ENCODE measurements at places on chromosomes 12 and 14.

GRCh38 chr14:95043314-95043713 lies 114.0 kb downstream of the DICER1 start:
- no peak for DNase-seq

DNA sequence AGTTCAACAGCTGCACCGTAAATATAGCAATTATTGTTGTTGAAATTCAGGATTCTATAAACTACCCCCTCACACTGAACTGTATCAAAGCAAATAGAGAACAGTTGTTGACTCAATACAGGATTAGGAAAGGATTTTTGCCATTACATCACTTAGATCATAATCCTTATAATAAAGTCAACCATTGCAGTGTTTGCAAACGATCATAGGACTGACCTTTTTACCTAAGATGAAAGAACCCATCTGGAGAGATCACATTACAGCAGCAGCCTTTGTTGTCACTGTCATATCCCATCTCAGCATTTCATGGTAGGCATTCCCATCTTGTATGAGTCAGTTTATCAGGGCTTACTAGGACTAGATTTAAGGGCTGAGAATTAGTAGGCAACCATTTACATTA lies 96.1 kb downstream of the IPO8 start:
- no peak for DNase-seq

DNA sequence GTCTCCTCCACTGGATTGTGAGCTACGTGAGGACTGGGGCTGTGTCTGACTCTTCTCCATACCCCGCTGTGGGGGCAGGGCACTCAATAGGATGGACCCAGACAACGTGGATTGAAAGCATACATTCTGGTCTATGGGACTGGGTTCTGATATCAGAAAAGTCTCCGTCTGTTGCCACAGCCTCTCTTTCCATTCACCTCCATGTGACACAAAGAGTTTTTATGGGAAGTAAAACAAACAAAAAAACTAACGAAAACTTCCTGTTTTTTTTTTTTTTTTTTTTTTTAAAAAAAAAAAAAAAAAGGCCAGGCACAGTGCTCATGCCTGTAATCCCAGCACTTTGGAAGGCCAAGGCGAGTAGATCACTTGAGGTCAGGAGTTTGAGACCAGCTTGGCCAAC lies 44.7 kb downstream of the SLC8A3 start:
- DNase-seq: no peak

GRCh38 chr14:24072436-24072835 lies 1.1 kb downstream of the CPNE6 start:
- DNase-seq: no peak

DNA sequence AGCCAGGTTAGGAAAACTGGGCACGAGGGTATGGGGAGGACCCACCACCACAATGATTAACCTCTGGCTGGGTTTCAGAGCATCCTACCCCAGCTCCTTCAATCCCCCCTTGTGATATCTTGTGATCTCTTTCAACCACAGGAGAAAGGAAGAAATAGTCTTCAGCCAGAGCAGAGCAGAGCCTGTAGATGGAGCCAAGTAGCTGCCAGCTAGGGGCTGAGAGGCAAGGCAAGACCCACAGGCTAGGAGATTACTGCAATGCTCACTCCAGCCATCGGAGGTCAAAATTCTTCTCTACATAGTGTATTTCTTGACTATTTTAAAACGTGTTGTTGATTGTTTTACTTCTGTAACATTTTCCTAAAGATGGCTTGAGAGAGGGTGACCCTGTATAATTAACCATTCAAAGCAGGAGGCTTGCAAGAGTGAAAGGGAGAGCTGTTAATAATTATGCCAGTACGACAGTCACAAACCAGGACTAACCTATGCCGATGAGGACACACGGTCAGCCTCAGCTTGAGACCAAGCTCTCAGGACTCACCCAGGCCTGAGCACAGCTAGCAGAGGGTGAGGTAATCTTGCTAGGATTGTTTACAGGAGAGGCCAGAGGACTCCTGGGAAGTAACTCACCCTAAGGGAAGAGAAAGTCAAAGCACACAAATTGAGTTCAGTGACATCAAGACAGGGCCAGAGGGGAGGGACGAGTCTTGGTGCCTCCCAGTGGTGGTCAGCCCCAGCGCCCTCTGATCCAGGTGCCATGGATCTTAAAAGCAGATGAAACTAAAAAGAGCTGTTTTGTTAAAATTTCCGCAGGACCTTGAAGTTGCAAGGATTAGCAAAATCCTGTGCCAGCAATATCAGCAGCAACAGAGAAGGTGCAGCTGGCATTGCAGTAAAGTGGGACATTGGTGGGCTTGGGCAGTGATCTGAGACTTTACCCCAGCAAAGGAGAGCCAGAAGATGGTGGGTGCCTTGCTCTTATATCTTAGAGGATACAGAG lies 29.8 kb upstream of the CDKN3 start:
- peak; percentile 70 for DNase-seq

- DNase-seq: peak; percentile 62
Measured at GRCh38 chr14:22474730-22475351, 114.2 kb downstream of the DAD1 start.

- no peak for DNase-seq
Measured at GRCh38 chr12:41917181-41917580, 227.5 kb downstream of the GXYLT1 start.

- DNase-seq: peak; percentile 29
Measured at GRCh38 chr12:107092669-107093416, 506 bp downstream of the CRY1 start.

- no peak for DNase-seq
Measured at GRCh38 chr12:93199831-93200236, 177.9 kb upstream of the NUDT4 start.

DNA sequence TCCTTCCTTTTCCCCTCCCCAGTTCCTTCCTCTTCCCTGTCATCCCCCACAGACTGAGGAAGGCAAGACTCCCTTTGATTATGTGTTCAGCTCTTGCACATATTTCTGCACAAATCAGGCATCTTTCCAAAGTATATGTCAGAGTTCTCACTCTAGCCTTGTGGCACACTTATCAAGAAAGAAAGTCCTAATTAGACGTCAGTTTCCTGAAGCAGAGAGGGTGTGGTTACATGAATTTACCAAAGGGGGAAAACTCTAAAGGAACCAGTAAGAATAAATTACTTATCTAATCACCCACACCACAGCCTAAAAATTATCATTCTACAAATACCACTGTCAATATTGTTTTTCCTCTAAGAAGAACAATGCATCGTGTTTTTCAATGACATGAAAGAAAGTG lies 120.7 kb upstream of the GRIP1 start:
- no peak for DNase-seq

GRCh38 chr12:111209811-111210210 lies 159.1 kb downstream of the PHETA1 start:
- no peak for DNase-seq

GRCh38 chr12:11941606-11942337 lies 129.0 kb upstream of the BCL2L14 start:
- peak; percentile 91 for DNase-seq

- no peak for DNase-seq
Measured at GRCh38 chr14:87810711-87811110, 182.3 kb downstream of the GALC start.

DNA sequence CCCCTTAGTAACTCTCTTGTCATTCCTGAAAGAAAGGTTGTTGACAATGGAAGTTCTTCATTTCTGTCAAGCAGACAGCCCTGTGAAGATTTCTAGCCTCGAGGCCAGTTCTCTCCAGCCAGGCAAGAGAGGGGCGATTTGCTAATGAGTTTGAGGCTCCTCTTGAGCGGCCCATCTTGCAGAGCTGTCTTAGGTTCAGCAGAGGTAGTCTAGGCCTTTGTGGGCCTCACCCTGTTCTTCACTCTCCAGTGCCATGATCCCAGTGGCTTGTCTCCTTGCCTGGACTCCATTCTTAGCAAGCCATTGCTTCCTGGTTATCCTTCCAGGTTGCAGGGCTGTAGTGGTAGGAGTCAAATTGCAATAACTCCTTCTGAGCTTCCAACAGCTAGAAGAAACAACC lies 9.7 kb downstream of the TPH2 start:
- no peak for DNase-seq

DNA sequence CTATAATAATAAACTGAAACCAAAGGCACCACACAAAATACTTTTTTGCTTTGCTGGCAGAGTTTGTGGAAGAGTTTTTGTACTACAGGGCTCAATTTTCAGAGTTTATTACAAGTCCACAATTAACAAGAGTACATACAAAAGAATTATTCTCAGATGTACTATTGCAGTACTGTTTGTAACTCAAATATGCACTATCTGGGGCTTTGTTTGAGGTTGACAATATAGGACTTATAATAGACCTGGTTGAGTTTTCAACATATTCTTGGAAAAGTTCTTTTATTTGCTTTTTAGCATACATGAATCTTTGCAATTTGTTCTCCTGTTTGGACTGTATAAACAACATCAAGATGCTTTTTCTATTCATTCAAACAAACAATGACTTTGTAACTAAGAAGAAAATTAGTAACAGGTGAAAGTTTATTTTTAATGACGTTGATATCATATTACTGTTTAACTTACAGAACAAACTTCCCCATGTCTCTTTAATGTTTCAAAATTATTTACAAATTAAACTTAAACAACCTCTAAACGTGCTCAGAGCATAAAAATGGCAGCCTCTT lies 407.4 kb upstream of the PRICKLE1 start:
- no peak for DNase-seq

- DNase-seq: peak; percentile 70
Measured at GRCh38 chr14:60656686-60657455, 7.6 kb upstream of the SIX1 start.

- DNase-seq: peak; percentile 3
Measured at GRCh38 chr12:85920324-85920947, 46.3 kb downstream of the NTS start.

GRCh38 chr12:25833657-25834056 lies 124.8 kb upstream of the RASSF8 start:
- no peak for DNase-seq

Data from fibroblast of skin of right biceps (primary cell).